GM23248 (cell line): ENCODE measurements at places on chromosomes 5 and 9.

GRCh38 chr5:153981905-153982605, 56.7 kb downstream of the FAM114A2 start:
- DNase-seq, result peak; percentile 35

DNA sequence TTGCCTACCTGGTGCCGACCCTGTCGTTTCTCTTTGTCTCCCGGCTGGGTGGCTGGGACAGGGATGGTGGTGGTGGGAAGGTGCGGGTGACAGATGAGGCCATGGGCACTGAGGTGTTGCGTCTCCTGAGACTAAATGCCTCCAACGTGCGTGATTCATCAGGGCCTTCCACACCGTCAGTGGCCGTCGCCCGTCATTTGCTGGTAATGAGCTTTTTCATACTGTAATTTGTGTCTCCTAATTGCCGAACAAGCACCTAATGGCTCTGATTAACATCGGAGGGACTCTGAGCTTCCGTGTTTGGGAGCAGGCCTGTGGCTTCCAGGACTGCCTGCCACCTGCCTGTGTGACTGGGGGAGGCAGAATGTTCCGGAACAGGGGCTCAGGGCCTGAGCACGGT, 35.2 kb downstream of the RXRA start:
- no peak for DNase-seq

- DNase-seq, result no peak
Measured at GRCh38 chr9:120319452-120319851, 260.5 kb downstream of the CDK5RAP2 start.

DNA sequence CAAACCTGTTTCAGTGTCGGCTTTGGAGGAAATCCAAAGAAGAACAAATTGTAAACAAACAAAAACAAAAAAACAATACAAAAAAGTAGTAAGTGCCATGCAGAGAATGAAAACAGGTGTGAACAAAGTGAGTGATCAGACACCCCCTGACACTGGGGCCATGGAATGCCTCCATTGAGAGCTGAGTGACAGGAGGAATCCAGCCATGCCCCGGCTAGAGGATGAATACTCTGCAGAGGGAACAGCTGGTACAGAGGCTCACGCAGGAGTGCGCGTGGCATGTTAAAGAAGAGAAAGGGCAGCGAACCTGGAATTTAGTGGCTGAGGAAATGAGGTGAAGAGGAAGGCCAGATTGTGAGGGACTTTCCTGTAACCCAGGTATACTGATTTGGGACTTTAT, 15.5 kb upstream of the CCNJL start:
- no peak for DNase-seq

GRCh38 chr5:86838083-86838482, 220.3 kb downstream of the COX7C start:
- no peak for DNase-seq

- no peak for DNase-seq
Measured at GRCh38 chr9:122988920-122989621, 44.4 kb upstream of the GPR21 start.

DNA sequence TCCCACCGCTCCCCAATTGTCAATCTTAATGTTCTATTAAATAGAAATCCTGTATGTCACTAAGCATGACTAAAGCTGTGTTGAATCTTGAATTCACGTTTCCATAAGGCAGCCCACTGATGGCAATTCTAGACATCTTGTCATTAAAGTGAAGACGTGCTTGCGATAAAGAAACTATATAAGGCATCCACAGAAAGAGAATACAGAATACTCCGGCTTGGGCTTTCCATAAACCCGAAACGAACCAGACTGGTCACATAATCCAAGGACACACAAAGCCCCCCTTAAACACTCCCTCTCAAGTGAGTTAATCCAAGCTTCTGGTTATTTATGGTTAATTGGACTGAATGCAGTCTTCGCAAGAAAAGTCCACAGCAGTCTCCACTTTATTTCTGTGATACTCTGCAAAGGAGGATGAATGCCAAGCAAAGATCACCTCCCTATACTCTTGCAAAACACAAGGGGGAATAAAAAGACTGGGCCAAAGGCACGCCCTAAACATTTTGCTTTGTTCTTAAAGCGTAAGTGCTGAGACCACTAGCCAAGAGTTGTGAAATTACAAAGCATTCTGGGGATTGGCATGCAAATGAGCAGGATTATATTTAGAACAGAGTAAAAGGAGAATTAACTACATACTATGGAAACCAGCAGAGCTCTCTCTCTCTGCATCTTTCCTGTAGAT, 54.7 kb downstream of the DPYSL3 start:
- peak; percentile 86 for DNase-seq

GRCh38 chr9:75855509-75855908, 35.0 kb upstream of the PCSK5 start:
- peak; percentile 46 for DNase-seq

GRCh38 chr9:135516132-135516860, 4.9 kb upstream of the LCN1 start:
- DNase-seq, result no peak

GRCh38 chr9:26637101-26637500, 255.5 kb downstream of the CAAP1 start:
- no peak for DNase-seq

DNA sequence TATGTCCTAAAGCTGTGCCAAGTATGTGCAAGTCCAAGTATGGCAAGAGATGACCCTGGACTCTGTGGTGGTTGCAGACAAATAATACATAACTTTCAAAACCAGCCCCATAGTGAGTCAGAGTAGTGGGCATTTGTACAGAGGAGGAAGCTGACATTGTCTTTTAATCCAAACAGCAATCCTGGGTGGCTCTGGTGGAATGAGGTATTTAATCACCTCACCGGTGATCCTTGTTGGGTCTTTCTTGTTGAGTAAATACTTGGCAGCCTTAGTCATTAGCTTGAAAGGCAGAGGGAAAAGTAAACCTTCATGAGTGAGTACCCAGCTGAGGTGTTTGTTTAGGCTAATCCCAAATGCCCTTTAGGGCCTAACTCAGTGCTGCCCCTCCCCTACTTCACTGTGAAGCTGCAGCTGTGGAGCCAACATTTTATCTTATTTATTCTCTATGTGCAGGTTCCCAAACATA, 148.7 kb upstream of the SLC12A2 start:
- DNase-seq, result peak; percentile 69

DNA sequence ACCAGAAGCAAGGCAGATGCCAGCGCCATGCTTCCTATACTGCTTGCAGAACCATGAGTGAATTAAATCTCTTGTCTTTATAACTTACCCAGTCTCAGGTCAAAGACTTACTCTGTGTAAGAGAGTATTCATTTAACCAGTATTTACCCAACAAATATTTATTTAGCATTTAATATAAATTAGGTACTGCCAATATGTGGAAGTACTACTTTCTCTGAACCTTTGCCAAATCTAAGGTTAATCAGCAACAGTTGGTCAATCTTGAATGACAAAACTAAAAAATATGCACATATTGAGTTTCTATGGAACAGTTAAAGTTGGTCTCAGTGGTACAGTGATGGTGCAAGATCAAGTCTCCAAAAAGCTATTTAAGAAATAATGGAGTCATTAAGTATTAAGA, 155.9 kb upstream of the CCNG1 start:
- DNase-seq, result no peak

DNA sequence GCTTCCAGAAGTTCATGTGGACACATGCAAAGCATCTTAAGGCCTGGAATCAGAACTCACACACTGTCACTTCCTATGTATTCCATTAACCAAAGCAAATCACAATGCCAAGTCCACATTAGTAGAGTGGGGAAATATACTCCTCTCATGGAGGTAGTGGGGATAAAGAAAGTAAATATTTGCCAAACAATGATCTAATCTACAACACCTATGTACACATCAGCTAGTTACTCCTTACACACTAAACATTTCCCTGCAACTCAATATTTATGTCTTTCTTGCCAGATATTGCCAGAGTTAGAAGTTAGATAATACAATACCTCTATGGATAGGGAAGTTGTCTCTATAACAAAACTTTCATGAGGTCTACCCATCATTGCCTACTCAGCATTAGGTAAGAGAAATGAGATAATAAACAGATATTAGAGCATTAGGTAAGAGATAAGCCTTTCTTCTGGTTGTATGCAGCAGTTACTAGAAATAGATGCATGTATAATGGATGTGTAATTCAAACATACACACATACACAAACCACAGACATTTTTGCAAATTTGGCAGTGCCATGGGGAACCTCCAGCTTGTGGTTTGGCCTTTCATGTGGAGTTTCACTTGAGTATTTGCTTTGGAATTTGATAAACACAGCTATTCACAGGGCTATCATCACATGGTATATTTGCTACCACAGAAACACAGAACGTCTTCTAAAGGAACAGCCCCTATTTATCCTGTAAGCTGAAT, 196.5 kb downstream of the TLE1 start:
- DNase-seq, result peak; percentile 90

GRCh38 chr5:42842921-42843641, 31.4 kb upstream of the SELENOP start:
- DNase-seq, result peak; percentile 43

DNA sequence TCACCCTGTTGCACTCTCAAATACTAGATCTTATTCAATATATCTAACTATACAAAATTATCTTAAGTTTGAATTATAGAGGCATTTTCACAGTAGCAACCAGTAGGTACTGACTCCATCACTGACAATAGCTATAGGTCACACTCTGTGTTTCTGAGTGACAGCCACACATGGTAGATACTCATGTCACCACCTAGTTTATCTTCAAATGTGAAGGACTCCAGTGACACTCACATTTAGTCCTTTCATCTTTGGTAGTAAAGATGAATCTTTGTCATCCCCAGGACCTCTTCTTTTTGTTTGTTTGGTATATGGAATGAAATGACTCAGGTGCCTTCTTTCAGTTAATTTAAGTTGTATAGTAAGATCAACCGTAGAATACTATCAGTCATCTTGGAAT, 102.5 kb upstream of the DHFR start:
- DNase-seq, result no peak

- DNase-seq, result no peak
Measured at GRCh38 chr5:112064956-112065355, 308.0 kb upstream of the NREP start.

- peak; percentile 24 for DNase-seq
Measured at GRCh38 chr5:134523543-134524271, 1.8 kb upstream of the JADE2 start.

- peak; percentile 73 for DNase-seq
Measured at GRCh38 chr9:122498883-122499288, 11.7 kb upstream of the OR1J2 start.

- peak; percentile 62 for DNase-seq
Measured at GRCh38 chr5:164504141-164504772, 998.8 kb downstream of the MAT2B start.

DNA sequence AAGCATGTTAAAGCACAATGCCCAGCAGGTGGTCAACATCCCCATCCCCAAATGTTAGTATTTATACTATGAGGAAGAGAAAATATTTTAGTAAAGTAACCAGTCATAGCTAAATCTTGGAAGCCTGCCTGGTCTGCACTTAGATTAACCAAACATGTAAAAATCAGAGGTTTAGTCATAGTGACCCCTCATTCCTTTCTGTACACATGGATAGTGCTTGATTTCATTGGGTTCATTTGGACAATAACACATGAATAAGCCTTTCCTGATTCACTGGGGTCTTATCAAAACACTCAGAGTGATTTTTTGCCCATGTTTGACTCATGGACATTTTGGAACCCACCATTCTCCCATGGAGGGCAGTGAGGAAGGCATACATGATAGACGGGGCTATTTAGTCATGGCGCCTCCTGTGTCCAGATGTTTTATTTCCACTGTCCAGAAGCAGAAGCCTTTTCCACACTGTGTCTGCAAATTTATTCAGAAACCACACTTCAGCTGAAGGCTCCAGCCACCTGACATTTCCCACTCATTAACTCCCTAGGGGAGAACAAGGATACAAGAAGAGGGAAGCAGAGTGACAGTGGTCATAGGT, 32.5 kb downstream of the OR1J1 start:
- DNase-seq, result peak; percentile 97

- DNase-seq, result no peak
Measured at GRCh38 chr5:38866362-38867031, 20.7 kb downstream of the OSMR start.

GRCh38 chr5:40378396-40379177, 301.1 kb upstream of the PTGER4 start:
- no peak for DNase-seq

- DNase-seq, result no peak
Measured at GRCh38 chr9:7284517-7284916, 515.1 kb downstream of the DMAC1 start.

GRCh38 chr9:124257844-124258606, at the start of gene NEK6:
NEK6 (plus strand) TSS chr9:124257949; CDS start chr9:124301965, 44,016 bp downstream.
- peak; percentile 92 for DNase-seq

DNA sequence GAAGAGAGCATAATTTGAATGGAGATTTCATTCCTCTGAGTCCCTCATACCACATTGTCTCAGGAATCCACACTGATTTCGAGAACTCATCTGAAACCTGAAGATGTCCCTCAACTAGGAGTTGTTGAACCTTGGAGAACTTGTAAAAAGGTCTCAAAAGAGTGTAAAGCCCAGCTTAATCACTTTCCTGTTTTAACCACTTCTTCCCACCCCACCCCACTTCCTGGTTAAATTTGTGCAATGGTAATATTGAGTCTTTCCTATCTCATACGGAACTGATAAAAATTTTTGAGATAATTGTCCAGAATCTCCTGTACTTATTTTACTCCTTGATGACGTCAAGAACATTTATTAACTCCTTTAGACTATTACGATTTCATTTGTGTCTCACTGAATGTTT, 240.7 kb downstream of the ARRDC3 start:
- DNase-seq, result no peak

GRCh38 chr9:125409637-125410521, 148.3 kb downstream of the GAPVD1 start:
- DNase-seq, result peak; percentile 42

GRCh38 chr5:179201986-179202385, 141.8 kb downstream of the ZNF354C start:
- DNase-seq, result no peak

DNA sequence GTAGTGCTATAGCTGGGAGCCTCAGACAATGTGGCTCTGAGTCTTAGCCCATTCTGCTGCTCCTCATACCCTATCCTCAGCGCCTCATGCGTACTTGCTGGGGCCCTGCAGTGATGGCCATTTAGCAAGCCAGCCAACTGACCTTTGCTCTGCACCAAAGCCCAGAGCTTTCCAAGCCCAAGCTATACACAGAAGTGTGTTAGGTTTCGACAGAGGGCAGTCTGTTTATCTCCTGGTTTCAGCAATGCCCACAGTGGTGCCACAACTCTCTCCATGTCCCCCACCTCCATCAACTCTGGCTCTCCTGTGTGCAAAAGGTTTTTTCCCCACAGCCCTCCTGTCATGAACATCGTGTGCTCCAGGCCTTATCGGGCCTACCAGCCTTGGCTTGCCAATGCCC, 16.9 kb downstream of the GNG10 start:
- DNase-seq, result no peak

DNA sequence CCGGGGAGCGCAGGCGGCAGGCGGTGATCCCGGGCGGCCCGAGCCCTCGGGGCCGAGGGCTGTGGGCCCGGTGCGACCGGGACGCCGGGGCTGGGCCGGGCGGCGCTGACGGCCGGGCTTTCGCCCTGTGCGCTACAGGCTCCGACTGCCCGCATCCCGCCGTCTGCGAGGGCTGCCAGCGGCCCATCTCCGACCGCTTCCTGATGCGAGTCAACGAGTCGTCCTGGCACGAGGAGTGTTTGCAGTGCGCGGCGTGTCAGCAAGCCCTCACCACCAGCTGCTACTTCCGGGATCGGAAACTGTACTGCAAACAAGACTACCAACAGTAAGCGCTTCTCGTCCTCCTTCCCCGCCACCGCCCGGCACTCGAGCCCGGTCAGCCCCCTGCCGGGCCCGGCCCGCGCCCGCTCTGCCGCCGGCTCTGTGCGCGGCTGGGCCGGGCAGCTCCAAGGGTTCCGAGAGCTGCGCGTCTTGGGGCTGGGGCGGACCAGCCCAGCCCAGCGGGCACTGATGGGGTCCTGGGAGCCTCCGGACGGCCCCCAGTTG, 1.6 kb downstream of the LMX1B start:
- DNase-seq, result peak; percentile 20

- DNase-seq, result no peak
Measured at GRCh38 chr9:6782345-6782744, 24.6 kb downstream of the KDM4C start.
